ENCODE measurements at places on chromosomes 12 and 14.

- DNase-seq: no peak
These were observed 21.1 kb downstream of the NUBPL start for GRCh38 chr14:31582286-31582691.

GRCh38 chr14:100608586-100609330 is 21.5 kb upstream of the BEGAIN start:
- DNase-seq: no peak

DNA sequence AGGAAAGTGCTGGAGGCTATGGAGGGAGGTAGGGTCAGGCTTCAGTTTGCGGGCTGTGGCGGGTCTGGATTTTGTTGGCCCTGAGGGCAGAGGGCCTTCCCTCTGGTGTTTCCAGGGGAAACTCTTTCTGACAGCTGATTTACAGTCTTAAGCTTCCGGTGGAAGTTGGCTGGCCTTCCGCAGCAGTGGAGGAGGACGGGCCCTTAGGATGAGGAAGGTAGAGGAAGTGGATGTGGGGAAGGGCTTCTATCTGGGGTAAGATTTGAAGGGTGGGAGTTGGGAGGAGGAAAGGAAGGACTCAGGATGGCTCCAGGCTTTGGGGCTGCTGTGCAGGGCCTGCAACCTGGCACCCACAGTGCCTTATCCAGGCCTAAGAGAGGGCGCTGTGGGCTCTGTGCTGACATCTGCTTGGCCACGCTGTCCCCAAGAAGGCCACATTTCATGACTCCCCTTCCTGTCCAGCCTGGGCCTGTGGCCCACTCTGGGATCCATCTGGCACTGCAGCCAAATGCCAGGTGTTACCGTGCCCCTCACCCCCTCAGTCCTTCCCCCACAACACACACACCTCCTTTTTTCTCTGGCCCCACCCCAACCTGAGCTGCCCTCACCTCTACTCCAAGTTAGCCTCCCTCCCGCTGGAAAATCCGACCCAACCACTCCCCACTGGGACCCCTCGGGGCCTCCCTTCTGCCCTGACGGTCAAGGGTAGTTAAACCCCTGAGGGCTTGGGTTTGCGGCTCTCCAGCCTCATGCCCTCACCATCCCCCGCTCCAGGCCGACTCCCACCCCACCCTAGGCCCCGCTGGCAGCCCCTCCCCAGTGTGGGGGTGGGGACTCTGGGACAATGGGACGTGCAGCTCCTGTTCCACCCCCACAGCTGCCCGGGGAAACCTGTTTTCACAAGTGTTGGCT is 7.7 kb upstream of the PPP1R13B start:
- DNase-seq: no peak

DNA sequence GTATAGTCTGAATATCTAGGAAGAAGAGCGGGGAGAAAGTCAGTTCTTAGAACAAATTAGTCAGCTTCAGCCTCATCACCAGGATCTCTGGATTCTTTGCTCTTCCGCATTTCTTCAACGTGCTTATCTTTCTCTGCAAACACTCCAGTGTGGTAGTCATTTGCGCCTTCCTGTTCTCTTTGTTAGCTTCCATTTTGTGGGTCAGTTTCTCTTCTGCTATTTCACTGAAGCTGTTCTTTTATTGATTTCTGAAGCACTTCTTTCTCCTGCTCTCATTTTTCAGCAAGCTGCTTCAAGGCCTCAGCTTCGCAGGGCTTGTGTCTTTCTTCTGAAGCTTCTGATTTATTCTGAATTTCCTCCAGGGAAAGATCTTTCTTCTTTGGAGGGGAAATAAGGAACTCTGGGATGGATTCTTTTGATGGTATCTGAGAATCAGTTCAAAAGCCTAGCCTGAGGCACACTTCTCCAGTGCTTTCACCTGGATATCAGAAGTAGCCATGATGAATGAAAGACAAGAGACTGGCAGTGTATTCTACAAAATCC is 13.5 kb downstream of the AMN1 start:
- no peak for DNase-seq

DNA sequence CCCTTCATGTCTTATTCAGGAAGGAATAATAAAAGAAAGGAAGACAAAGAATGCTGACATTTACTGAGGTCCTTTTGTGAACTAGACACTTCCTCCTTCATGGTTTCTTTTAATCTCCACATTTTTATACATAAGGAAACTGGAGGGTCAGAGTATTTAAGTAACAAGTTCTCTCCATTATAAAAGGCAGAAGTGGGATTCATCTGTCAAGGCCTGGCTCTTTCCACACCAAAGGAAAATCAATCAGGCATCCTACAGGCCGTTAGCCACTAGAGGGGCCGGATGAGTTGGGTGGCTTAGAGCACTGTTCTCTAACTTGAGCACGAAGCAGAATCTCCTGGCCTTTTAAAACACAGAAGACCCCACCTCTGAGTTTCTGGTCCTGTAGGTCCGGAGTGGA is 36.8 kb upstream of the NINJ2 start:
- no peak for DNase-seq

- DNase-seq: no peak
These were observed 695.3 kb downstream of the DIO2 start for GRCh38 chr14:79516009-79516408.

- DNase-seq: no peak
These were observed 37.3 kb downstream of the PTPN11 start for GRCh38 chr12:112456029-112456428.

- no peak for DNase-seq
These were observed 389.7 kb downstream of the AACS start for GRCh38 chr12:125454786-125455480.

DNA sequence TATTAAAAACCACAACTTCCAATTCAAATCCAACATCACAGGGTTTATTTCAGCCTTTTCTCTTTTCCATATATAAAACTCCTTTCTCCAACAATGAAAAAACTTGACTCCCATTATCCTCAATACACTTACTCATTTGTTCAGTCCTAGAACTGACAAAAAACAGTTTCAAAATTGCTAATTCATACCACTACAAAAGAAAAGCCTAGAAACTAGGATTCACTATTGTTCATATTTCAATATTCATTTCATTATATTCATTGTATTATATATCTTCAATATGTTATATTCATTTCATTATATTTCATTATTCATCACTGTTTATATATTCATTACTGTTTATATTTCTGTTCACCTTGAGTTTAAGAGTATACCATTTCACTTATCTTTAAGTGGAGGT is 85.8 kb downstream of the NUMB start:
- no peak for DNase-seq

- no peak for DNase-seq
These were observed 55.8 kb upstream of the LIMA1 start for GRCh38 chr12:50338920-50339645.

DNA sequence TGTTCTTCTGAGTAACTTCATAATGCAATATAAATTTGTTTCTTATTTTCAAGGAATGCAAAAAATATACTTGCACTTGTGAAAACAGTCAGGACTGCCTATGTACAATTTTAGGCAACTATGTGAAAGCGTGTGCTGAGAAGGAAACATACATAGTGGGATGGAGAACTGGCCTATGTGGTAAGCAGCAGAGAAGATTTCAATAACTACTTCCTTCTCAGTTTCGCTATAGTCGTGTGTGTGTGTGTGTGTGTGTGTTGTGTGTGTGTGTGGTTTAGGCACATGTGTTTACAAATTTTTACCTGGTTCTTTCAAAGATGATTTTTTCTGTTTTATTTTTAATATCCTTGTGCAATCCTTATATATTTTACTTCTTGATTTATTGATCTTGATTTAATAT is 211.8 kb downstream of the LRRK2 start:
- DNase-seq: no peak

GRCh38 chr14:105065280-105066228 is at the start of gene GPR132:
GPR132 (minus strand) TSS chr14:105065430; CDS start chr14:105055420, 10,010 bp downstream.
- peak; percentile 69 for DNase-seq

- DNase-seq: no peak
These were observed 38.6 kb upstream of the ACSS3 start for GRCh38 chr12:81039231-81039630.

DNA sequence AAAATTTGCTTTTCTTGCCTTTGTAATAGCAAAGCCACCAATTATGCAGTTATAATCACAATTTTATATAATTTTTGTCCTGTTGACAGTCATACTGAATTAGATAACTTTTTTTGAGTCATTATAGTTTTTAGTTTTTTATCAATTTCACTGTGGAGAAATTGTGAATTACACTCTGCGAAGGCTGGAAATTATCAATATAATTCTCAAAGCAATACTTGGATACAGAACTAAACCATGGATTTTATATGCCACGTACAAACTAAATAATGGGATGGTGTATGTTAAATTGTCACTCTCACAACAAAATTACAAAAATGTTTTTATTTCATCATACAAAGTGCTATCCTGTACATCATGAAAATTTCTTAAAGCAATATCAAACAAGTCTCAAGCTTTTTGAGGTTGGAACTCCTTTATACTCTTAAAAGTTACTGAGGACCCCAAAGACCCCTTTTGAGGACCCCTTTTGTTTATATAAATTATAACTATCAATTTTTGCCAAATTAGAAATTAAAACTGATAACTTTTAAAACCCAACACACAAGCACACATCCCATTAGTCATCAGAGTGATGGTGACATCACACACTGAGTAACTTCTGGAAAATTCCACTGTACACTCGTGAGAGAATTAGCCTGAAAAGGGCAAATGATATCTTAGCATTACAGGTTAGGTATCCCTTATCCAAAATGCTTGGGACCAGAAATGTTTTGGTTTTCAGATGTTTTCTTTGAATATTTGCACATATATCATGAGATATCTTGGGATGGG is 19.8 kb upstream of the AQP2 start:
- DNase-seq: peak; percentile 14

GRCh38 chr12:8612629-8613028 is at the start of gene AICDA:
AICDA (minus strand) TSS chr12:8612859; CDS start chr12:8612767, 92 bp downstream.
- DNase-seq: no peak

DNA sequence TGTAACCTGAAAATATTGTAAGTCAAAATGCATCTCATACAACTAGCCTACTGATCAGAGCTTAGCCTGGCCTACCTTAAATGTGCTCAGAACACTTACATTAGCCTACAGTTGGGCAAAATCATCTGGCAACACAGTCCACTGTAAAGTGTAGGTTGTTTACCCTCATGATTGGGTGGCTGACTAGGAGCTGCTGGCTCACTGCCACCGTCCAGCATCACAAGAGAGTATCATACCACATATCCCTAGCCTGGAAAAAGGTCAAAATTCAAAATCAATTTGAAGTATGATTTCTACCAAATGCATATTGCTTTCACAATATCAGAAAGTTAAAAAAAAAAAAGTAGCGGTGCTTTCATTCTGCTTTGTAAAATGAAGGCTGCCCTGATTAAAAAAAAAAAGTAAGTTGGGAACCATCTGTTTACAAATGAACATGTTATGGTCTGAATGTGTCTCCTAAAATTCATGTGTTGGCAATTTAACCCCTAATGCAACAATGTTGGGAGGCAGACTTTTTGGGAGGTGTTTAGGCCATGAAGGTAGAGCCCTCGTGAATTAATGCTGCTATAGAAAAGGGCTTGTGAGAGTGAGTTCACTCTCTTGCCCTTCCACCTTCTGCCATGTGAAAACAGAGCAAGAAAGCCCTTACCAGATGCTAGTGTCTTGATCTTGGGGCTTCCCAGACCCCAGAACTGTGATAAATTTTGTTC is 211.8 kb downstream of the PPM1H start:
- DNase-seq: no peak

DNA sequence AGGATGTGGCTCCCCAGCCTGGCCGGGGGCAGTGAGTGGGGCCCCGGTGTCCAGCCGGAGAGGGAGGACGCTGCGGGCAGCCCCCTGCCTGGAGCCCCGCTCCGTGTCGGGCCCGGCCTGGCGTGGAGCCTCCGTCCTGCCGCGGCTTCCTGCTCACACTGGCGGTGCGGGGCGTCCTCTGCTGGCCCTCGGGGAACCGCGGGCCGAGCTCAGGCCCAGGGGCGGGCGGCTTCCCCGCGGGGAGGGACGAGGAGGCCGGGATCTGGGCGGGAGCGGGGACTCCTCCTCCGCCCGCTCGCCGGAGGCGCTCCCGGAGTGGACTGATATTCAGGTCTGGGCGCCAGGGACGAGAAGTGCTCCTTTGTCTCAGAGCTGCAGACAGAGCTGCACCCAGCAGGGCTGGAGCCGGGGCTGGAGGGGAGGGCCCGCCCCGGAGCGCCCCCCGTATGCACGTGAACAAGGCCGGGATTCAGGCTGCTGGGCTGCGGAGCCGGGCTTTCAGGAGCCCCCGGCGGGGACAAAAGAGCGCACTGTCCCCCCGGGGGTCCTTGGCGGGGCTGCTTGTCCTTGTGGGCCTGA is 2.2 kb downstream of the MMP17 start:
- DNase-seq: no peak

- DNase-seq: no peak
These were observed 49.2 kb upstream of the CNOT2 start for GRCh38 chr12:70194076-70194475.

DNA sequence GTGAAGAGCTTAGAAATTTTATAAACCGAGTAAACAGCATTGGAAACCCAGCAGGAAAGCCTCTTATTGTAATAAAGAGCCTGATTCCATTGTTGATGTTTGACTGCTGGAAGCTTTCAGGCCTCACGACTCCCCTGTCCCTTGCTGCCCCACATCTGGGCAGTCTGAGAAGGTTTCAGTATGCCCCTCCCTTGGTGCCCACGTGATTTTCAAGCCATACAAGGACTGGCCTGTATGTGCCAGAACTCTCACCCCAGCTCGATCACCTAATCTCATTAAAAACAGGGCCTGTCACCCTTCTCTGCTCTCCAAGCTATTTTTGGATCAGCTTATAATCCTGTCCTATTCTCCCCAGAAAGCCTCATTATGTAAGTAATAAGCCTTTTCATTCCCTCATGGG is 7.5 kb upstream of the PYROXD1 start:
- DNase-seq: no peak

DNA sequence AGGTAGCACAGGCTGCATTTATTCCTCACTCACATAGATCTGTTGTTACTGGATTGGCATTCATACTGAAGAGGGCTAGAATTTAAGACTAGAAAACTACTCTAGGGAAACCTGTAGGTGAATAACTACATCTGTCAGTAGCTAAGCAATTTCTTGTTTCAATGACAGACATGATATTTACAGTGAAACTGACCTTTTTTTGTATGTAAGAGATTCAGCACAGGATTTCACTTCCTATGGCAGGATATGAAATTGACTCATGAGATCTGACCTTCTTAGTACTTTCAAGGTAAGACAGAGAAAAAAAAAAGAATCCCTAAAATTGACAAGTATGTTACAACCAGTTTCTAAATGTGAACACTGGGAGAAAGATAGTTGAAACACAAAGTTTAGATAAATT is 189.8 kb upstream of the SLC16A7 start:
- DNase-seq: no peak

GRCh38 chr12:23909551-23909950 is 39.9 kb downstream of the SOX5 start:
- DNase-seq: no peak

- DNase-seq: no peak
These were observed 7.4 kb upstream of the B4GALNT1 start for GRCh38 chr12:57640175-57641042.

GRCh38 chr14:89992273-89992672 is 36.5 kb downstream of the TDP1 start:
- no peak for DNase-seq

GRCh38 chr12:124442772-124443445 is 124.5 kb downstream of the NCOR2 start:
- DNase-seq: no peak
